Fibroblast of skin of scalp (primary cell): ENCODE measurements at places on chromosomes 11 and 22.
A peak's percentile ranks its signal among the peaks of the same experiment; 100 is the strongest.

- no peak for DNase-seq
Measured at GRCh38 chr11:9091044-9091922, at the start of gene SCUBE2. SCUBE2 (minus strand) TSS chr11:9091599; CDS start chr11:9091528, 71 bp downstream.

DNA sequence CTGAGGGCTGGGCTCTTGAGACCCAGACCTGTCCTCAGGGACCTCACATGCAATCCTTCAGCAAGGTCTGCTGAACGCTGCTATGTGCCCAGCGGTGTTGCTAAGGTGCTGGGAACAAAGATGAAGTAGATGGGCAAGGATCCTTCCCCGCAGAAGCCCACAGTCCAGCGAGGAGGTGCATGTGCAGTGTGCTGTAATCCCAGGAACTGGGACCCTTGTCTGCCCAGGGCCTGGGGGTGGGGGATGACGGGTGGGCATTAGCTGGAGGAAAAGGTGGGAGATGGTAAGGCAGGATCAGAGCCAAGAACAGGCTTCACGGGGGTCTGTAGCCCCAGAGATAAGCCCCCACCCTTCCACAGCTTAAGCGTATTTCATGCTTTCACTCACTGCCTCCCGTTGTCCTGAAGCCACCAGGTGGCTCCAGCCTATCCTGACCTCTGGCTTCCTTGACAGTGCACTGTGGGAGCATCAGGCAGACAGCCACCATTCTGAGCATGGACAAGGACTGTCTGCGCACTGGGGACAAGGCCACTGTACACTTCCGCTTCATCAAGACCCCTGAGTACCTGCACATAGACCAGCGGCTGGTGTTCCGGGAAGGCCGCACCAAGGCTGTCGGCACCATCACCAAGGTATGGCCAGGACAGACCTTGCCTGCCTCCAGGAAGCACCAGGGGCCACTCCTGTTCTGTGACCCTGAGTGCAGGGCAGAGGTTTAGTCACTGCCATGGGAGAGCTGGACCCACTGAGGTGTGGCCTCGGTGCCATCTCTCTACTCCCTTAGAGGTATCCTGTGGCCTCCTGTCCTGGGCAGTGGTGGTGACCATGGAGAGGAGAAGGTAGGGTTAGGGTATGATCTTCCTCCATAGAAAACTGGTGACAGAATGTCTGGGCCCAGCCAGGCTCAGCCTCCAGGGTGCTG is 22.0 kb downstream of the GTPBP1 start:
- no peak for DNase-seq

- no peak for DNase-seq
Measured at GRCh38 chr22:35116817-35117216, 50.9 kb downstream of the ISX start.

GRCh38 chr11:116379185-116379828 is 393.5 kb downstream of the BUD13 start:
- DNase-seq: peak; percentile 41

DNA sequence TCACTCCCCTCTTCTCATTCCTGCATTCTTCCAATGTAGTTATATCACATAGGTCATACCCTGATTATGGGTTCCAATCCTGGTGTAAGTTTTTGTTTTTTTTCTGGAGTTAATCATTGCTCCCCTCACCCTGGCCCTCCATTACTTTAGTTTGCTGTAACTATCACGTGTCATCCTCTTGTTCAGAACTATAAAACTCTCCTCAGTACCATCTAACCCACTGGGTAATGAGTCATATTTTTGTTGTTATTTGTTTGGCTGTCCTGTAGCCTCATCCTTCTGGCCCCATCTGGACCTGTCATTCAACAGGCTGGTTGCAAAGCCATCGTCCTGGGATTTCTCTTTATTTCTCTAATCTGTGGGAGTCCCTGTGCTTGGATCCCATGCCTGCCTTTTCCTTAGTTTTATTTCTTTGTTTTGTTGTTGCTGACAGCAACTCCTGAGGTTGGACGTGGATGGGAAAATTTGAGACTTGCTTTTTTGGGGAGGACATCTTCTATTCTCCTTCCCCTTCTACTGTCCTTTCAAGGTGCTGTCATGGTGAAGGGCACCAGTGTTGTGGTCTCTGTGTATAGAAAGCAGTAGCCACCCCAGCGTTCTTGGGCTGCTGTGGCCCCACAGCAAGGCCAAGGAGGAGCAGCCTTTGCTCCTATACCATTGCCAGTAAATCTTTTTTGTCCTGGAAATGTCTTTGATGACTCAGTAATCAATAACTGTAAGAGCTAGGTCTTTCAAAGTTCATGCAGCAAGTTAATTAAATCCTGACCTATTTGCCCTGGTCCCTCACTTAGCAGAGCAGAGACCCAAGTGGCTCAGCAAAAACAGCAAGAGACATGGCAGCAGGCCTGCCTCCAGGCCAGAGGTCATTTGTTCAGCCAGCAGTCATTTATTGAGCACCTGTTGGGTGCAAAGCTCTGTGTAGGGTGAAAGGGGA is 82.5 kb downstream of the C22orf31 start:
- no peak for DNase-seq

GRCh38 chr11:13777341-13777985 is 109.0 kb downstream of the FAR1 start:
- DNase-seq: no peak

DNA sequence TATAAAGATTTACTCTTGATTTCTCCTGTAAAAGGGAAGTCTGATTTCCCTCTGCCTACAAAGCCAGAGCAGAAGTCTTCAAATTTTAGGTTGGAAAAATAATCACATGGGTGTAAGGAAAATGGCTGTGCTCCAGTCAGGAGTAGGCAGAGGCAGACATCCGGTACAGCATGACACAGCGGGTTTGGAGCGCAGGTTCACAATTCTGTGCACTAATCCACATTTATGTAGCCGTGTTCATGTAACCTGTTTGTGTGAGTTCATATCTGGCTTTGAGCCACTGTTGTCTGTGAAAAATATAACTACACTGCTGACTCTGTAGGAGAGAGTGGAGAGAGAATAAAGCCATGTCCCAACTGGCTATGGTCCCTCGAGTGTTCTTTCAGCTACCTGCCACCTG is 248.0 kb downstream of the CASP12 start:
- no peak for DNase-seq

DNA sequence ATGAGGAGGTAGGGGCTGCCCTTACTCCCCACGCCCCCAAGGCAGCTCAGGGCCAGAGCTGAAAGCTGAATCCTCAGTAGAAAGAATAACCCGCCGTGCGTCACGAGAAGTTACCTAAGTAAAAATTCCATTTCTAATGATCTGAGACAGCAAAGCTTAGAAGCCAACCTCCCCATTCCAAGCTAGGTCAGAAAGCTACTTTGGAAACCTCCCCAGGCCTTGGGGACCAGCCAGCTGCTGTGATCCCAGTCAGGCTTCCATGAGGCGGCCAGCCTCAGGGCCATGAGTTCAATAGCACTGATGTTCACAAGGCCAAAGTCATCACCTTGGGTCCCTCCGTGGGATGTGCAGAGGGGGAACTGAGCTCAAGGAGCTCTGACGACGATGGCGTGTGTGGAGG is 6.9 kb downstream of the SHISAL1 start:
- DNase-seq: no peak

GRCh38 chr22:43127166-43127908 is 15.9 kb downstream of the MCAT start:
- DNase-seq: no peak

DNA sequence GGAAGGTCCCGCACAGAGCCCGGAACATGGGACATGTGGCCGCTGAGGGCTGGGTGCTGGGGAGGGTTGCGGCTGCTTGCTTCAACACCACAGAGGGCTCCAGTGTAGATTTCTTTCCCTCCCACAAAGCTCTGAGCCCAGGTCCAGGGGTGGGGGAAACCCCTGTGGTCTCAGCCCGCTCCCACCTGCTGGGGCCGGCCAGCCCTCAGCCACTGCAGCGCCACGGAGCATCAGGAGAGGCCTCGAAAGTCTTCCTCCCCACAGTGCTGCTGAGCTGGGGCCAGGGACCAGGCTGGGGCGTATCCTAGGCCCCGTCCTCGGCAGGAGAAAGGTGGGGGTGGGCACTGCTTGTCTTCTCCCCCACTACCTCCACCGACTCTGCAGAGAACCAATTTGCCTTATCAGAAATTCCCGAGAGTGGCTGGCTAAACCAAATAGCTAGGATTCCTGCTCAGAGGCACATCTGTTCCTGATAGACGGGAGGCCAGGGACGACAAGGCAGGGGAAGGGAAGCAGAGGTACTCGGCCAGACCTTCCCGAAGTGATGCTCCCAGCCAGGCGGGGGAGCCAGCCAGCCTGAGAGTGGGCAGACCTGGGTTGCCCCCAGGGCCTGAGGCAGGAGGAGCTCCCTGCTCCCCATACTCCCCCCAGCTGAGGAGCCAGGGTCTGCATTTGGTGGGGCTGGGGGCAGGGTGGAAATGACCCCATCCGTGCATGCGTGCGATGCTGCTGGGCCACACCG is 18.7 kb downstream of the IGF2 start:
- peak; percentile 74 for DNase-seq

- peak; percentile 25 for DNase-seq
Measured at GRCh38 chr11:7353100-7353499, 101.4 kb downstream of the SYT9 start.
